ENCODE measurements at places on chromosomes 2 and 18.
A peak's percentile ranks its signal among the peaks of the same experiment; 100 is the strongest.

DNA sequence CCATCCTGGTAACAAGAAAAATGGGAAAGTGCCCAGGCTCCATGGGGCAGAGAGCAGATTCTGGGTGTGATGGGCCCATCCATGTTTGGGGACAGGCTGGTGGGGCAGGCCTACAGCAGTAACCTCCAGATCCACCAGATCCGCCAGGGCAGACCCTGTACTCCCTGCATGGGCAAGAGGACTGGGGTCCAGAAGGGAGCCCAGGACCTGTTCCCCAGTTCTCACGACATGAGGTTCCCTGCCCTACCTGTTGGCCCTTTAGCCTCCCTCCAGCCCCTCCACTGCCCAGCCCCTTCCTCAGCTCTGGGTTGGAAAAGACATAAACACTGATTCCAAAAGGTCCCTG lies 38.7 kb downstream of the EMX1 start:
- ATAC-seq = no peak

DNA sequence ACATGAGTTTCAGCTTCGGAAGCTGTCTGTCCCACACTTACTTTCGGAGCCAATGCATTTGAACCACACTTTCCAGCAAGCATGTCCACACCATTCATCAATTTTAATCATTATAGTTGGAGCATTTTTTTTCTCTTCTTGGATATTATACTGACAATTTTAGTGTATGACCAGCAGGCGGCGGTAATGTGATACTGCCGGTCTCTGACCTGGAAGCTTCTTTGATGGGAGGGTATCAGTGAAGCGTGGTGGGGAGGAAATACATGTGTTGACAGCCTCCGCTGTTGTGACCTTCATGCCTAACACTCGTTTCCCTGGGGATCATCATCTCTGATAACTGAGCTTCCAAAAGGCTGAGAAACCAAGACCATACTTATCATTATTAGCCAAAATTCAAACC lies 231.7 kb downstream of the GBX2 start:
- no peak for ATAC-seq

DNA sequence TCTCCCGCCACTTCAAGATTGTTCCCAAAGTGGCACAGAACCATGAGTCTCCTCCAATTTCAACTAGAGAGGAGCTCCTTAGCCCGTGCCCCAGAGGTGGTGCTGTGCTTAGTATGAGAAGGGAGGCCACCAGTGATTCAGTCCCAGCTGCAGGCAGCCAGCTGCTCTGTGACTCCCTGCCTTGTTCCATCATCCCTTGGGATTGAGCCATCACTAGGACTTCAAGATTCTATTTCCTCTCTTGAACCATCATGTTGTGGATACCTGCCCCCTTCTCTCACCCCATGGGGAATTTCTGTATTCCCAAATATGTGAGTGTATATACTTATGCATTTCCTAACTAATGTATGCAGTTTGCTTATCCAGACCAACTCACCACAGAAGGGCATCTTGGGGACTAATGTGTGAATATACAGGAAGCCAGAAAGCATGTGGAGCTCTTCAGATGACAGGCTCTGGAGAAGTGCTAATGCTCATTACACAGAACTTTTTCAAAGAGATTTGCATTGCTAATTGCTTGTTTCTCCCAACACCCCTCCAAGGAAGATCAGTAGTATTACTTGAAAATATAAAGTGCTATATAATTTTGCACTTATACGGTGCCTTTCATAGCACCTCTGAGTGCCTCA lies 111.0 kb upstream of the MAP3K20 start:
- no peak for ATAC-seq

DNA sequence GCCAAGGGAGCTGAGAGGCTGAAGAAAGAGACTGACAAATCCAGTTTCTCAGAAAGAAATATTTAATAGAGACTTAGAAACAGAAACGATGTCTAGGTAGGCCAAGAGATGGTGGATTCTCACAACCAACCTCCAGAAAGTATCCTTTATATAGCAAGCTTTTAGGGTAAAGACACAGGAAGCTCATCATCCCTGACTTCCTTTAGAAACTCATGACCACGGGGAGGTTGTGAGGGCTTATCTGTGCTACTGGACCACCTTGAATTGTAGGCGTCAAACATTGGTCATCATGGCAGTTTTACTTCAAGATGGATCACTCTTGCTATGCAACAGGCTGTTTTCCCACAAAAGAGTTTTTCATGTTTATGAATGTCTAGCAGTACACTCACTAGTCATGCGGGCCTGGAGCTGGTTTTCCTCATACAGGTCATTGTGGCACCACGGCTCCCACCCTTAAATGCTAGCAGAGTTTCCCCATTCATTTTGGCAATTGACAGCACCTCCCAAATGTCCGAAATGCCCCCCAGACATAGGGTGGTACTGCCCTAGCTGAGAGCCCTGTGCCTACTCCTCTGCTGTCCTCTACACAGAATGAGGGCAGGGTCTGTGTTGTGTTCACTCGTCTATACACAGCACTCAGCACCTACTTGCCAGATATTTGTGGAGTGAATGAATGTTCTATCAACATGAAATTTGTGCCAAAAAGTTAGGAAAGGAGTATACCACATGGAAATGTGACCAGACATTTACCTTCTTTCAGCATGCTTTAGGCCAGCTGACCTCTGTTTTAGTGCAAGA lies 89.0 kb downstream of the TMEM247 start:
- ATAC-seq = no peak

DNA sequence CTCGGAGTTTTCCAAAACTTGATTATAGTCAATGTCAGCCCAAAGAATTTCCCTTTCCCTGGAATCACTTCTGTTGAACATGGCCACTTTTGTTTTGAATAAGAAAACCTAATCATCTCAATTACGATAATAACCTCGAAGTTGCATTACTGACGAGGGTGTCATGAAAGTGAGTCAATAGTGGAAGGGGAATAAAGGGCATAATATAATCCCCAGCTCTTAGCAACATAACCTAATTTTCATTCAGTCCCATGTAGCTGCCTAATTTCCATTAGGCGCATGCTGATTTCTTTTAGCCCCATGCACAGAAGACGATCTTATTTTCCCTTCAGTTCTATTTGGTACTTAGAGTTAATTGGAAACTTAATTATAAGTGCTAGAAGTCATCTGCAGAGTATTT lies 51.1 kb upstream of the RAPH1 start:
- ATAC-seq = peak; percentile 47

Measured in motor neuron (in vitro differentiated cells).